ENCODE measurements at places on chromosomes 1 and 21.

DNA sequence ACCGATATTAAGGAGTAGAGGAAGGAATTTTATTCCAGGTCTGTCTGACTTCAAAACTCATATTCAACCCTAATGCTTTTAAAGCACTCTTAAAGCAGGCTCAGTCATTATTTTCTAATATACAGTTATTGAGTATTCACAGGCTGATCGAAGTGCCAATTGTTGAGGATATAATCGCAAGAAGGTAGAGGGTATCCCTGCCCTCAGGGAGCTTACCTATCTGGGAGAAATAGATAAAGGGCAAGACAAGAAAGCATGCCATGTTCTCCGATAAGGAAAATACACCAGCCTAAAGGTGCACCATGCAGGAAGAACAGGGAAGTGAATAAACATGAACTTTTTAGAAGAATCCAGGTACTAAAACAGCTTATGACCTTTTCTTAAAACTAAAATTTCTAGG lies 361.2 kb downstream of the SMYD3 start:
- no peak for DNase-seq

DNA sequence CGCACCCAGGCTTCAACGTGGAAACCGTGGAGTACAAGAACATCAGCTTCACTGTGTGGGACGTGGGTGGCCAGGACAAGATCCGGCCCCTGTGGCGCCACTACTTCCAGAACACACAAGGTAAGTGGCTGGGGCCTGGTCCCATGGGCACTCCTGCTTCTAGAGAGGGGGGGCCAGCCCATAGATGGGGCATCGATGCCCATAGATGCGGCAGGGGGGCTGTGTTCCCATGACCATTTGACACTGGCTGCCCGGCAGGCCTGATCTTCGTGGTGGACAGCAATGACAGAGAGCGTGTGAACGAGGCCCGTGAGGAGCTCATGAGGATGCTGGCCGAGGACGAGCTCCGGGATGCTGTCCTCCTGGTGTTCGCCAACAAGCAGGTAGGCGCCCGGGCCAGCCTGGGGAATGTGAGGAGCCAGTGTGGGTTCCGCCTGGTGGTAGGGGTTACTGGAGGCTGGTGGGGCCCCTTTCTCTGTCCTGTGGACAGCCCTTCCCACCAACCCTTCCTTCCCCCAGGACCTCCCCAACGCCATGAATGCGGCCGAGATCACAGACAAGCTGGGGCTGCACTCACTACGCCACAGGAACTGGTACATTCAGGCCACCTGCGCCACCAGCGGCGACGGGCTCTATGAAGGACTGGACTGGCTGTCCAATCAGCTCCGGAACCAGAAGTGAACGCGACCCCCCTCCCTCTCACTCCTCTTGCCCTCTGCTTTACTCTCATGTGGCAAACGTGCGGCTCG lies 5.6 kb downstream of the C1orf35 start:
- DNase-seq, result no peak

- no peak for DNase-seq
Measured at GRCh38 chr1:209621286-209621685, 30.9 kb downstream of the LAMB3 start.

GRCh38 chr1:244833734-244834542 lies 1.5 kb upstream of the COX20 start:
- peak; percentile 14 for DNase-seq

- no peak for DNase-seq
Measured at GRCh38 chr21:44520326-44521300, 19.4 kb downstream of the KRTAP10-1 start.

DNA sequence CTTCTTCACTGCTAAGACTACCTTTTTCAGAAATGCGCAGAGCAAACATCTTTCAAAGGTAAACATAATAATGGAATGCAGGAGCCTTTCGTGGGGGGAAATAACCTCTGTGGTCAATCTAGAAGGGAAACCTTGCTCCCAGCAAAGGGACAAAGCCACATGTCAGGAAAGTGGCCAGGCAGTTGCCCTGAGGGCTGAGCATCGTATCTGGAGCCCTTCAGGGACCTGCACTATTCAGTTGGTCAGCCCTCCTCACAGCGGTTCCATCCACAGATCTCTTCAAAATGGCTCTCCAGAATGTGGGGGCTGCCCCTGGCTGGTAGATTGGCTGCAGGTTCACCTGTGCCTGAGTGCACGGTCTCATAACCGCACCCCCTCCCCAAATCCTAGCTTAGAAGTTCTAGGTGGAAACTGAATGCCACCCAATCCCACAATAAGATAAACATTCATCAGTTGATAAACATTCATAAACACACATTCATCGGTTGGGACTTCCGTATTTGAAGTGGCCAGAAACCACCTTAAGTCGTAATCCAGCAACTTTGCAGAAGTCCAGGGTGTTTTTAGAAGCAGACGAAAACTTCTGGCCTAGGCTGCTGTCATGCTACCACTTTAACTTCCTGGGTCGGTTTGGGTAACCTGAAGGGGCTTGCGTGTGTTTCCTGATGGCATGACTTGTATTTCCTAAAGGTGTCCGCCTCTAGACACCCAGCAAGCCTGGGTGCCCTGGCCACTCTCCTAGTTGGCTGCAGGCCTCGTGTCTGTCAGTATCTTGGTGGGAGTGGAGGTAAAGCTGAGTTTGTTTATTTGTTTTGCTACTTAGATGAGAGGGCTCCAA lies 50.5 kb downstream of the RASSF5 start:
- DNase-seq, result no peak

GRCh38 chr1:68470388-68470970 lies 20.7 kb upstream of the RPE65 start:
- DNase-seq, result no peak

- DNase-seq, result no peak
Measured at GRCh38 chr1:173050865-173051264, at the start of gene TNFSF18. Gene TNFSF18, minus strand, starts transcription at chr1:173050941. Its CDS starts 45 bp downstream, at chr1:173050896.

GRCh38 chr1:74650561-74650960 lies 23.0 kb downstream of the ERICH3 start:
- DNase-seq, result no peak

DNA sequence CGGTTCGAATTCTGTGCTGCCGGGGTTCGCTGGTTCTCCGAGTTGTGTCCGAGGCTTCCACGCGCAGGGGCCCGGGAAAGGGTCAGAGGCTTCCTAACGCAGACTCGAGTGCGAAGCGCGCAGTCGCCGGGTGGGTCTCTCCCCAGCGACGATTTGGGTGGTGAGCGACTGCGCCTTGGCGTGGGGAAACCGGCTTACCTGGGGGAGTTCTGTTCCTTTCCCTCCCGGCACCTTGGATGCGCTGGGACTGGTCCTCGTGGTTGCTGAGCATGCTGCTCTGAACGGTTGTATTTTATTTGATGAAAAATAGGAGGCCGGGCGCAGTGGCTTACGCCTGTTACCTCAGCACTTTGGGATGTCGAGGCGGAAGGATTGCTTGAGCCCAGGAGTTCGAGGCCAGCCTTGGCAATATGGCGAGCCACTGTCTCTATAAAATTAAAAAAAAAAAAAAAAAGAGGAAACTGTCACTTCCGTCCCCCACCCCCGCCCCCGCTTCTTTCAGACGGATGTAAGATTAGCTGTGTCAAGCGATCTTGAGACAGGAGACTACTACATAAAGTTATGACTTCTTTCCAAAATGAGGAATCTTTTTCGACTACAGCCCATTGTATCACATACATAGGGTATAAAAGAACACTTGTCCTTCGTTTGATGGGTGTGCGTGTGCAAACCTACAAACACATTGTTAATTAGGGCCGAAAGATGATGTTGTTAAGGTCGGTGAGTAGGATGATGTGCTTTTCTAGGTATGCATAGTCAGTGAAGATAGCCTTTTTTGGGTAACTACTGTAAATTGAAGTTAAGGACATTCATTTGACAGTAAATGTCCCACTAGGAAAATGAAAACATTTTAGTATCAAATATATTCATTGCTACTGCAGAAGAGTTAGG lies at the start of gene CCDC18:
TSS of gene CCDC18 (plus strand) at position 2 of the 891 bp plus-strand sequence. CDS start 2,638 bp downstream, outside the sequence.
- DNase-seq, result no peak

DNA sequence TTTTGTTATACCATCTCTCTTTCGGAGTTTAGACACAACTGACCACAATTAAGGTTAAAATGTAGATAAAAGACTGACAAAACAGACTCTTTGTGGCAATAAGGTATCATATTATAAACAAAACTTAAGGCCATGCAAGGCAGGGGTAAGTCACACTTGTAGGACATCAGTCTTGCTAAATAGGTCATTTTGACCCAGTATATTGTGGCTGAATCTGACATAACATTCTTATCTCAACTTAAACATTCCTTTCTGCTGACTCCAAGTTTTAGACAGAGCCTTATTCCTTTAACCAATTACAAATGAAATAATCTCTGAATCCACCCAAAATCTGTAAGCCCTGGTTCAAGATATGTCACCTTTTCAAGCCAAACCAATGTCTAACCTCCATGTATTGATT lies 733.4 kb upstream of the B3GALT2 start:
- no peak for DNase-seq

DNA sequence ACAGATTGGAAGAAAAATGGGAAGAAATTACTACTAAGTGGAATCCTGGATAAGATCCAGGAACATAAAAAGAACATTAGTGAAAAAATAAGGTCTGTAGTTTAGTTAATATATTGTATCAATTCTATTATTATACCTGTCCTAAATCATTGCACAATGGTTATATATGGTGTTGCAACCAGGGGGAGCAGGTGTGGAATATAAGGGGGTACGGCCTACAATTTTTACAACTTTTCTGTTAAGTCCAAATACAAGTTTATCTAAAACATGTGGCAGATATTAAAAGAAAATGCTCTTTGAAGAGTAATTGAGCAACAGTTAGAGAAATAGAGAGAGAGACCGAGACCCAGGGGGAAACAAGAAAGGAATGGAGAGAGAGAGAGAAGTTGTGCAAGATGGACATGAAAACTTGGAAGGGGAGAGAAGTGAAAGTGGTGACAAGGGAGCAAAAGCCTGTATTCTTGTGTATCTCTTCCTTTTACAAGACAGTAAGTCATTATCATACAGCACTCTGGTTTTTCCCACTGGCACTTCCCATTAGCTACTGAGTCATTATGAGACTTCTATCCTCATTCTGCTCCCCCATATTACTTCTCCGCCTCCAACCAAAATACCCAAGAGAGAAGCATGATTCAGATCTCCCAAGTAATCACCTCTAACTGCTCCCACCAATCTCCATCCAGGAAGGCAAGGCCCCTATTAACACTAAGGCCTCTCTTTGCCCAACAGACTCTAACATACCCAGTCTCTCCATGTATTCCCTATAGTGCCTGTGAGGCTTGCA lies 22.3 kb upstream of the TRAF3IP3 start:
- no peak for DNase-seq

GRCh38 chr1:47937586-47938254 lies 59.5 kb downstream of the TRABD2B start:
- DNase-seq, result no peak

GRCh38 chr21:19508442-19508841 lies 1104.9 kb upstream of the TMPRSS15 start:
- DNase-seq, result no peak

- no peak for DNase-seq
Measured at GRCh38 chr21:45304945-45305344, 17.2 kb upstream of the POFUT2 start.

- DNase-seq, result no peak
Measured at GRCh38 chr1:1206966-1207531, 657 bp upstream of the TNFRSF18 start.

DNA sequence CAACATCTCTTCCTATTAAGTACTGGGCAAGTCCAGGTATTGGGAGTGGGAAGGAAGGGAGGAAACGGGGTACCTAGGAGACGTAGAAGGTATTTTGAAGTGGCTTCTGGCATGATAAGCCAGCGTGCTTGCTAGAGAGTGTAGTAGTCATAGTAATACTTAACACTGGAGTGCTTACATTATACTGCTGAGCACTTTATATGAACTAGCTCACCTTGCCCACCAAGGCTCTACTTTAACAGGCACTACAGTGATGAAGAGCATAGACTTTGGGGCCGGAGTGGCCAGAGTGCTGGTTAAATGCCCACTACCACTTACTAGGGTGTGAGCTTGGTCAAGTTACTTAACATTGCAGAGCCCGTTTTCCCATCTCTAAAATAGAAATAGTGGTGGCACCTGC lies 61.7 kb downstream of the ACP6 start:
- DNase-seq, result no peak

GRCh38 chr1:30085811-30086770 lies 637.3 kb downstream of the MATN1 start:
- DNase-seq, result peak; percentile 16

- no peak for DNase-seq
Measured at GRCh38 chr1:71414179-71414578, 333.3 kb upstream of the ZRANB2 start.

DNA sequence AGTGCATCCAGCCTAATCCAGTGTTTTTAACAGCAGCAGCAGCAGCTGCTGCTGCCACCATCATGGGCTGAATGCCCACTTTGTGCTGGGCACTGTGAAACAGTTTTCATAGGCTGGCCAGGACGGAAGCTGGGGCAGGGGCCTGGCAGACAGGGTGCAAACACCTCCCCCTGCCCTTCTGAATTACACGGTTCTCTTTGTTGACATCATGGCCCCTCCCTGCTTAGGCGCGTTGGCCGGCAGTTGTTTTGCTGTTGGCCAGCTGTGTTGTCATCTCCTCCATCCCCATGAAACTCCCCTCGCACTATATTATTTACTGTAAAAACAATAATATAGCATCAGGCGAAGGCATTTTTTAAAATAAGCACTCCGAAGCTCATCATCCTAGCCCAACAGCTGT lies 33.1 kb downstream of the PTPRU start:
- DNase-seq, result peak; percentile 57

GRCh38 chr1:5999711-6000443 lies 7.7 kb upstream of the NPHP4 start:
- DNase-seq, result no peak

DNA sequence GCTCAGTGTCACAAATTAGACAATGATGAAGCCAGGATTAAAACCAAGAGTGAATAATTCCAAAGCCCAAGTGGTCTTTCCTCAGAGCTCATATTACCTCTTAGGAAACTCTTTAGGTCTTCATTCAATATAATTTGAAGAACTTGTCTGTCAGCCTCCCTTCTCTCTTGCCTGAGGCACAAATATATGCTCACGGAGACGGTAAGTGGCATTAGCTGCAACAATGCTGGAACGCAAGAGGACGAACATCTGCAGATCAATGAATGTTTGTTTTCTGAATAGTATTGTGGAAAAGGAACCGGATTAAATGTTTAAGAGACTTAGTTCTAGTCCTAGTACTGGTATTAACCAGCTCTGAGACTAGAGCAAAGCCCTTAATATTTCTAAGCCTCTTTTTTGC lies 39.7 kb upstream of the LYST start:
- no peak for DNase-seq

DNA sequence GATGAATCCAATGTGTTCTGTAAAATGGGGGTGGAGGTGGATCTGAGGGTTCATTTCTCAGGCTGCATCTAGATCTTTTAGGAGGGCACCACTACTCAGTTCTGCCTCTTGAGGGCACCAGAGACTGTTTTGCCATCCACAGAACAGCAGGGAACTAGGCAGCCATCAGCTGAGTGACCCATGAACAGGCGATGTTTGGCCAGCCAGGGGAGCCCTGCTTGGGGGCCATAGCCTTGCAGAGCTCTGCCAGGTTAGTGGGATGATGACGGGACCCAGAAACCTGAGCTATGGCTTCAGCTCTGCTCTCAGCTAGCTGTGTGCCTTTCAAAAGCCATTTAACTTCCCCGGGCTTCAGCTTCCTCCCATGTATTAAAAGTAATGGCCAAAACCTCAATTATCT lies 13.4 kb upstream of the NOS1AP start:
- peak; percentile 27 for DNase-seq

All from amygdala (tissue), 56 donors.